ENCODE measurements at places on chromosomes 4 and X.

DNA sequence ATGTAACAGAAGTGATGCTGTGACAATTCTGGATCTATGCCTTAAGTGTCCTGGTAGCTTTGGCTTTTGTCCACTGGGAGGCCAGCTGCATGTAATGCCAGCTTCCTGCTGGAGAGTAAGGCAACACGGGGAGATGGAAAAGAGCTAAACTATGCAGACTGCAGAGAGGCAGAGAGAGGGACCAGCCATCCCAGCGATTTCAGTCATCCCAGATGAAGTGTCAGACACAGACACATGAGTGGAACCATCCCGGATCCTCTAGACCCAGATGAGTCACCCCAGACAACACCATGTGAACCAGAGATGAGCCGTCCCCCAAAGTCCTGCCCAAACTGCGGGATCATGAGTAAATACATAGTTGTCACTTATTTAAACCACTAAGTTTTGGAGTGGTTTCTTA is 14.6 kb downstream of the SRPX start:
- DNase-seq, result no peak

GRCh38 chr4:93693141-93693540 is 135.4 kb upstream of the ATOH1 start:
- DNase-seq, result no peak

DNA sequence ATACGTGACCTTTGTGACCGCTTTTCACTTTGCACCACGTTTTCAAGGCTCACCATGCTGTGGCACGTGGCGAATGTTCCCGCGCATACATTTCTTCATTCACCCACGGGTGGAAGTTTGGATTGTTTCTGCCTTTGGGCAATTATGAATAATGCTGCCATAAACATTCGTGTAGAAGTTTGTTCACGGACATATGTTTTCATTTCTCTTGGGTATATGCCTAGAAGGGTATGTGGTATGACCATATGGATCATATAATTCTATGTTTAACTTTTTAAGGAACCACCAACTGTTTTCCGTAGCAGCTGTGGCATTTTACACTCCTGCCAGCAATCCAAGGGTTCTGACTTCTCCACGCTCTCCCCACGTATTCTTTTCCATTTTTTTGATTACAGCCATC is 60.9 kb upstream of the MXD4 start:
- DNase-seq, result no peak

DNA sequence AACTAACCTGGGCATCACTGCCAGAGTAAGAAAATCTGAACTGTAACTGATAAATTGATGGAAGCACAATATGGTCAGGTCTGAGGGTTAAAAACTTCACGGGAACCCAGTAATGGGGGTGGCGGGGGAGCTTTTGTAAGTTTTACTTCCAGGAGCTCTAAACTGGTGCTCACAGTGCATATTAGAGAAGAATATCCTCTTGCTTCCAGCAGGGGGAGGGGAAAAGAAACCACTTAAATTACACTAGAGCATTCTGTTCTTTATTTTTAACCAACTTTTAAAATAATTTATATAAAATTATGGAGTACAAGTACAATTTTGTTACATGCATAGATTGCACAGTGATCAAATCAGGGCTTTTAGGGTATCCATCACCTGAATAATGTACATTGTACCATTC is 33.7 kb downstream of the WDR17 start:
- no peak for DNase-seq

- DNase-seq, result no peak
Measured at GRCh38 chr4:134202166-134202956, 772 bp upstream of the PABPC4L start.

All from activated CD4-positive, alpha-beta T cell treated with anti-CD3 and anti-CD28 coated beads, Interleukin-2, amount 50 U/mL, for 4 hours (primary cell).